CD8-positive, alpha-beta T cell (primary cell): ENCODE measurements at places on chromosomes 3 and 15.

DNA sequence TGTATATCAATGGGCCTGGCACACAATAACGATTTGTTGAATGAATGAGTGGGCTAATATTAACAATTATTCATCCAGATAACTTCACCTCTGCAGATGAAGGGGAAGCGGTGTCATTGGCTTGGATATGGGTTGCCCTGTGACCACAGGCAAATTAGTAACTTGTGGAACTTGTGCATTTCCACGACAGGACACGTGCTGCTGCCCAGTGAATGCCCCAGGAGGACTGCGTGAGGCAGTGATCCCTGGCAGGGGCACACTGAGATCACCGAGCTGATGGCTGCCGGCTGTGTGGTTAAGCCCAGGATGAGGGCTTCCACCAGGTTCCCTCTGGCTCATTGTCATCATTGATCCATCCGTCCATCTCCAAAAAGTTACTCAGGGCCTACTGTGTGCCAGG, 84.1 kb upstream of the HACD2 start:
- DNase-seq = no peak

DNA sequence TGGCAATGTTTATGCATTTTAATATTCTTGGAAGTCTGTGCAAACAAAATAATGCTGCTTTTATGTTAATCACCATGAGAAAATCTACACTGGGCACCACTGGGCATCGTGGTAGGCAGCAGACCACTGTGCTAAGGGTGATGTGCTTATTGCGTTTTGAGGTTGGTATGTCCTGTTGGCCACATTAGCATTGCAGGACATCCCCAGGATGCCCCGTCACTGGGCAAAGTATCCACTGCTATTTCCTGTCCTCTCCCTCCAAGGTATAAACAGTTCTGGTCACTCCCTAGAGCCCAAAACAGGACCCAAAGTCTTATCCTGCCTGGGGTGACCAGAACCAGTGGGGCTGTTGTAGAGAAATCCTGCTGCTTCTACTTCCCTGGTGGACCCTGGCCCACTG, 284.2 kb upstream of the ROPN1 start:
- no peak for DNase-seq

DNA sequence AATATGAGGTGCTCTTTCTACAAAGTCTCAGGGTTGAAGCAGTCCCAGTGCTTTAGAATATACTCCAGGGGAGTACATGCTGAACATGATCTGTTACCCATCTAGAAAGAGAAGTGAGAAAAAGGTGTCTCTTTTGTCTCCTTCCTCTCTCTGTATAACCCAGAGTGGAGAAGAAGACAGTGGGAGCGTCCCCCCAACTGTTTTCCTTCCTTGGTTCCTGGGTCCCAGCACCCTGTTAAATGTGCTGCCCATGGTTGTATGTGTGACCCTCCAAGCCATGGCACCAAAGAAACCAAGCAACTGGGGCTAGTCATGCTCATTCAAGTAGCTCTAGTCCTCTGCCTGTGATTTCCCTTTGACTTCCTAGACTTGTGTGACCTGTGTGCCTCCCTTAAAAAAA, 683.7 kb downstream of the TBL1XR1 start:
- DNase-seq = no peak

DNA sequence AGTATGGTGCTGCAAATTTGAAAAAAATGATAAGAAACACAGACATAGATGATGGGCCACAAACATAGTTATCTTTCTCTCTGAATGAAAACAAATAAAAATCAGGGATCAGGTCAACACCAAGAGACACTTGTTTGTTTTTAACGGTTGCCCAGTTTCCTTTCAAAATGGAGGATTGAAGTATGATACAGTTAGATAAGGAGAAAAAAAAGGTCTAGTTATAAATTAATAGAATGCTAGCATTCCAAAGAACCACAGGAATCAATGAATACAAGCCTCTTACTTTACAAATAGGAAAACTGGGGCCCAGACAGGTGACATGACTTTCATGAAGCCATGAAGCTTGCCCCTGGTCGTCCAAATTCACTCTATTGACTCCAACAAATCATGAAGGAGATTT, 305.1 kb downstream of the ZNF621 start:
- no peak for DNase-seq

DNA sequence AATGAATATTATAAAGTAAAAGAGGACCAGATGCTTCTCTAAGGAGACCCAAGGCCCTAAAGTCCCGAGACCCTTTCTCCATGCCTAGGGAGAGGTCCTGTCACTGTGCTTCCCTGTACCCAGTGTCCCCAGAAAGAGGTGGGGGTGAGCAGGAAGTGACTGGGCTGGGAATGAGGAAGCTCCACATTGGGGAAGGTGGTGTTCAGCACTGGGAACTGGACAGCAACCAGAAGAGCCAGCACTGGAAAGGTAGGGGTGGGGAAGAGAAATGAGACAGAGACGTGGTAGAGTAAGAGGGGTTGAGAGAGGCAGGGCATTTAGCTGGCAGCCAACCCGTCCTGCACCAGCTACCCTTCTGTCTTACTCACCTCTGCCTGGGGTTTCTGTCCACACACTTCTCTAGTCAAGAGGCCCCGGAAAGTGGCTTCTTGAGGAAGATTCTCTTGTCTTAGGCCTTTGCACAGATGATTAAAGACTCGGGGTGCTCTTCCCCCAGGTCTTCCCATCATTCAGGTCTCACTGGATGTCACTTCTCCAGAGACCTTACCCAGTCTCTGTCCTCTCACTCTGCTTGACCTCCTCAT, 12.2 kb downstream of the RRP9 start:
- DNase-seq = no peak

- no peak for DNase-seq
Observed at GRCh38 chr3:72390841-72391240, 457.4 kb downstream of the SHQ1 start.

DNA sequence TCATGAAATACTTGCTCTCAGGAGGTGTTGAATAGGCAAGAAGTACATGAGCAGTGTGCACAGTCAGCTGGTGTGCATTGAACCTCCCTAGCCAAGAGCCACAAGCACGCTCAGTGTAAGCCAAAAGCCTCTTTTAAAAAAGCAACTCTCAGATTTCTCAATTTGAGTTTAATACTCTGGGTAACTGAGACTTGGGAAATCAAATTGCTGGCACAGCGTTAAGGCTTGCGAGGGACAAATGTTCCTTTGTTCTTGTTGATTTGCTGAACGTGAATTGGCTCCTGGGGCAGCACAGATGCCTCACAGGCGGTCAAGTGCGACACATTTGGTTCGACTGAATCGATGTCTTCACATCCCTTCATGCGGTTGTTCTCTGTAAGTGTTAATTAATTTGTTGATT, at the start of gene FAM240A:
Gene FAM240A, plus strand, starts transcription at position 202 of the 400 bp plus-strand sequence. Its CDS starts 159 bp downstream, at position 361.
- DNase-seq = no peak

DNA sequence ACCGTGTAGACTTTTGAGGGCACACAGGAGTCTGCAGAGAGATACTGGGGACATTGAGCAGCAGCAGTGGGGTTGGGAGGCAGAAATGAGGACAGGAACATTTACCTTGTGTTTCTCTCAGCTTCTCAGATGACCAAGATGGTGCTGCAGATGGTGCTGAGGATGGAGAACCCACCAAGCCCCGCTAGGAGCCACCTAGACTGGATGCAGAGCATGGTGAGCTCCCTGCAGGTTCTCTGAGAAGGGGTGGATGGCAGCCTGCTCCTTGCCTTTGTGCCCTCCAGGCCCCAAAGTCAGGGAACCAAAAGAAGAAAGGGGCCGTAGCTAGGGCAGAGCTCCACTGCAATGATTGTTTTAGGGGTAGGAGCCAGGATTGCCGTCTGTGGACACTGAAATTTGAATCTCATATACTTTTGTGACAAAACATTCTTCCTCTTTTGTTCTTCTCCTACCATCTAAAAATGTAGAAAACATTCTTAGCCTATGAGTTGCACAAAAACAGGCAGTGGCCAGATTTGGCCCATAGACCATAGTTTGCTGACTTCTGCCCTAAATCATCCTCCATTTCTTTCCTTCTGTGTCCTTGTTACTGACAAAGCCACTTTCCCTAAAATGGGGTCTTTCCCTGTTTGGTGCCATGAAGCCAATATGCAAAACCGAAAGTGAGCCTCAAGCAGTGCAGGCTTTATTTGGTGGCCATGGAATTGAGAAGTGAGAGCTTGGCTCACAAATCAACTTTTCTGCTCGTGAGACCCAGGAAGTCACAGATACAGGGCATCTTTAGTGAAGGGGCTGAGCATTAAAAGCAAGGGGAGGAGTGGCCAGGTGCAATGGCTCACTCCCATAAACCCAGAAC, 11.9 kb upstream of the MUC20 start:
- no peak for DNase-seq

DNA sequence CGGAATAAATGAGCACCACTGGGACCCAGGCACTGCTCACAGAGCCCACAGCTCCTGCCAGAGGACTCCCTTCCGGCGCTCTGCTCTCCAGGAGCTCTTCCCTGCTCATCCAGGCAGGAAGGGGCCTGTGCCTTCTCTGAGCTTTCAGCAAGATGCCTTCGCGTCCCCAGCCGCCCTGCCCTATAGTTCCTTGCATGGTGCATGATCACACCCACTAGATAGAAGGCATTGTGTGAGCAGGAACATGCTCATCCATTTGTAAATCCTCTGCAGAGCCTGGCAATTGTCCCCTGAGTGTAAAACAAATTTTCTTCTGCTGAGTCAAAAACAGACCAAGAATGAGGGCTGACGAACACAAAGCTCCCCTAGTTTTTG, 181.6 kb downstream of the MEGF11 start:
- no peak for DNase-seq

DNA sequence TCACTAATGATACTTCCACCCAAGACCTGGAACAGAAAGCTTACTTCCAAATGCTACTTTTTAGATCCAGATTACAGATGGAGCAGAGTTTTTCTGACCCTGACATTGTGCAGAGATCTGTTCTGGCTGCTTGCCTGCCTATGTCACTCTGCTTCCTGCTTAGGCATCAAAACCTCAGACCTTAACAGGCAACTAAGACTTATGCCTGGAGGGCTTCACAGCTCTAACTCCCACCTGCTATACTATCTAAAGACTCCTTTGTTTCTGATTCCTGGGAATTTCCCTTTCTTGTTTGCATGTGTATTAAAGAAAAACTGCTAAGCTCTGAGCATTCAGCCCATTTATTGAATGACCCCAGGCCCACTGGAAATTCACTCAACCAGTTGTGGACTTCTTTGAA, 157.4 kb upstream of the NPHP3 start:
- no peak for DNase-seq

DNA sequence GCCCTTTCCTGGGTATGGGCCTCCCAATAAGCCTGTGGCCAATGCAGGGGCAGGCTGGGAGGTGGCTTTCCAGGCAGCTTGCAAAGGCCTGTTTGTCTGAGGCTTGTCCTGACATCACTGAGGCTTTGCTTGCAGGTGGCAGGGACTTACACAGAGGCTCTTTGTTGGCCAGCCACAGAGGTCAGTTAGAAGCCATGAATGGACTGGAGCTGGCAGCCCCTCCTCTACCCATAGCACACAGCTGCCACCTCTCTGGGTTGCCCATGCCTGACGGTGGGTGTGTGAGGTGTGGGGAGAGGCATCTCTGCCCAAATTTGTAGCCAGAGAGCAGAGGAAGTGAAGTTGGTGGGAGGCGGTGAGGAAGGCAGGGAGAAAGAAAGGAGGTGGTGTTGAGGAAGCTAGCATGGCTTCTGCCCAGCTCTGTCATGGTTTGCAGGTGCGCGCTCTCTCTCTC, 17.1 kb downstream of the LIMD1 start:
- DNase-seq = no peak

DNA sequence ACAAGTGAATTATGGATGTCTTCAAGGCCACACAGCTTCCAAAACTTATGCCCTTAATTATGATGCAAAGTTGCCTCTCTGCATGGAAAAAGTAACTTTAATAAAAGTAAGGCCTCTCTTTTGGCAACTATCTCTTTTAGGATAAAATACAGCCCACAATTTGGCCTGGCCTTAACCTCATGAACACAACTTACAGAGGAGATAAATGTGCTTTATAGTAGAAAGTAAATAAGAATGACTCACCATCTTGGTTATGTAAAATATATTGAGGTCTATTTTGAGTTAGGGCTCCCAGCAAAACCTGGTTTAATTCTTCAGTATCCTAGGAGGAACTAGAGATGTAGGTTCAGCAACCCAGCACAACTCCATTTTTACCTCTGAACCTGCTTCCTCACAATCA, 164.0 kb downstream of the ROBO2 start:
- no peak for DNase-seq

DNA sequence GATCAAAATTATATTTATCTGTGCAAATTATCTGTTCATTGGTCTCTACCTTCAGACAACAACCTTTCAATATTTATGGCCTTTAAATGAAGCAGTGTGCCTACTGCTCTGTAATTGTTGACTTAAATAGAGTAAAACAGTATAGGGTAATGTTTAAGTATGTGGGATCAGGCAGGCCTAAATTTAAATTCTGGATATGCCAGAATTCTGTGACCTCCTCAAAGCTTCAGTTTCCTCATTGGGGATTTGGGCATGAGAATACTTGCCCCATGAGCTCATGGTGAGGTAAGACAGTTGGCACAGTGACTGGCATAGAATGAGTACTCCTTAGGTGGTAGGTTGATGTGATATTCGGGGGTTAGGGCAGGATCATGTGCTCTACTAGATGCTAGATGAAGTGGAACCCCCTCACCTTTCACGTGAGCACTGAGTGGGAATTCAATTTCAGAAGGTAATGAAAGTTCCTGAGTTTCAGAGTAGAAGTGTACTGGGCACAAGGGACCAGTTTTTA, 14.9 kb downstream of the ARL8B start:
- DNase-seq = no peak

DNA sequence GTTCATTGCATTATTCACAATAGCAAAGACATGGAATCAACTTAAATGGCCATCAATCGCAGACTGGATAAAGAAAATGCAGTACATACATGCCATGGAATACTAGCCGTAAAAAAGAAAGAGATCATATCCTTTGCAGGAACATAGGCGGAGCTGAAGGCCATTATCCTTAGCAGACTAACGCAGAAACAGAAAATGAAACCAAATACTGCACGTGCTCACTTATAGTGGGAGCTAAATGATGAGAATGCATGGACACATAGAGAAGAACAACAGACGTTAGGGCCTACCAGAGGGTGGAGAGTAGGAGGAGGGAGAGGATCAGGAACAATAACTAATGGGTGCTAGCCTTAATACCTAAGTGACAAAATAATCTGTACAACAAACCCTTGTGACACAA, 57.9 kb downstream of the RASA2 start:
- no peak for DNase-seq

DNA sequence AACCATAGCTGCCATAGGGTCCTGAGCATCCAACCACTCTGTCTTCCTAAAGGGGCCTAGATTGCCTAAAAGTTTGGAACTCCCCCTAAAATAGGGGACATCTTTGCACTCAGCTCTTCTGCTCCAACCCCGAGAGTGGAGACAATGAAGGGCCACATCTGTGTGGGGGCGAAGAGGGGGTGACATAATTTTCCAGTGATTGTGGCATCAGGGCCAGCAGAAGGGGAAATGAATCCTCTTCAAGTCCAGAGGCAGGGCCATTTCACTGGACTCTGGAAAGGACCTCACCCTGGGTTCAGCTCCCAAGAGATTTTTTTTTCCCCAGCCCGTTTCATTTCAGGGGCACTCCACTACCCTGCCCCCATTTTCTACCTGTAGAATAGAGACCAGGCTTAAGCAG, 4.6 kb upstream of the ANKRD63 start:
- no peak for DNase-seq

DNA sequence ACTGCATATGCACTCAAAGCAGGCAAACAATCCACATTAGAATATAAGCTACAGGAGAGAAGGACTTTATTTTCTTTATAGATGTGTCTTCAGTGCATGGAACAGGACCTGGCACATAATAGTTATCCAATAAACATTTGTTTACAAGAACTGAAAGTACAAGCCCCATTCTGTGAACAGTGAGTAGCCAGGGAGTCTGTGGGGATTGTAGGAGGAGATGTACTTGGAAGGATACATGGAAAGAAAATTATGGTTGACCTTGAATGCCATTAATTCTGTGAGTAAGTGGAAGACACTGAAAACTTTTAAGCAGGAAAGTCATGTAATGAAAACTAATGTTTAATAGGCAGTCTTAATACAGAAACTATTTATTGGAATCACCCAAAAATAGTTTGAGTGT, 28.3 kb downstream of the MASP1 start:
- DNase-seq = no peak
